ENCODE measurements at places on chromosomes 7 and 10.

DNA sequence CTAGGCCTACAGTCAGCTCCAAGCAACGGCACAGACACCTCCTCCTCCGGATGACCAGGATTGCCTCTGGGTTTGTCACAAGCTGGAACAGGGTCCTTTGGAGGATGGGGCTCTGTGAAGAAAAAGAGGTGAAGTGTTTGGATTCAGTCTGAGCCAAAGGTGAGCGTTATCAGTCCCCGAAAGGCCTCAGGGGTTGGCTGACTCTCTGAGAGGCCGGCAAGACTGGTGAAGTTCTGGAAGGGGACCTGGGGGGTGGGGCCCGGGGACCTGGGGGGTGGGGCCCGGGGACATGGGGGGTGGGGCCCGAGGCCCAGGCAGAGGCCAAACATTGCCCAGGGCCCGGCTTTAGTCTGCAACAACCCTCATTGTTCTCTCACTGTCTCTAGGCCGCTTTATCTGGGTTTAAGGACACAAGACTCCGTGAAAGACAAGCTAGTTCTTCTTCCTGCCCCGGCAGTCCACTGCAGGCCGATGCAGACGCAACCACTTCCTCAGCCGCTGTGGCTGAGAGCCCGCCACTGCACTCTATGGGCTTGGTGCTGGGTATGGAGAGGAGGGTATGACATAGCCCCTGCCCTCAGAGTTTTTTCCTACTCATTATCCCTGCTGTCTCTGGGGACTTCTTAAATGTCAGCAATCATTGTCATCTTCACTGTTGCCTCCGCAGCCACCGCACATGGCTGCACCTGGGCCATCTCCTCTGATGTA lies 27.4 kb upstream of the PSAP start:
- no peak for DNase-seq

GRCh38 chr7:94052398-94053180 lies 48.4 kb upstream of the BET1 start:
- no peak for DNase-seq

GRCh38 chr10:22314852-22315251 lies 1.3 kb upstream of the COMMD3 start:
- peak; percentile 67 for DNase-seq

- no peak for DNase-seq
Measured at GRCh38 chr10:74957285-74957961, 131.0 kb downstream of the KAT6B start.

All from activated CD4-positive, alpha-beta T cell treated with anti-CD3 and anti-CD28 coated beads, Interleukin-10, Interleukin-2, amounts not matched to agents 100 ng/mL and 50 ng/mL, durations not matched to agents 16 hours and 8 hours (primary cell).